ENCODE measurements at places on chromosomes 1 and 21.

DNA sequence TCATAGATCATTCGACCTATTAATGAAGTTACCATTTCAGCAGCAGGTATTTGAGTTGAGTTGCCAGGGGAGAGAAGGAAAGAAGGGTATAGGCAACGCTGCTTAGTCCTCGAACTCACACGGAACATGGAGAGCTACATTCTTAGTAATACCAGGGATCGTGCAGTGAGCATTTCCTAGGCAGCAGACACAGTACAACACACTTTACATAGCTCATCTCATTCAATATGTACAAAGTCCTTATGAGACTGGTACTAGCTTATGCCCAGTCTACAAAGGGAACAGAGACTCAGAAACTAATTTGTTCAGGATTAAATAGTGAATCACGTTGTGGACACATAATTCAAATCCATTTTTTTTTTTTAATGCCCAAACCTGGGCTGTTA lies 25.6 kb downstream of the IRF2BP2 start:
- DNase-seq: no peak

GRCh38 chr1:205227584-205228013 lies at the start of gene TMCC2:
Gene TMCC2 (plus strand): TSS chr1:205227946. CDS start chr1:205228565, 619 bp downstream.
- peak; percentile 90 for DNase-seq

- DNase-seq: peak; percentile 17
Measured at GRCh38 chr1:76330991-76331603, 256.6 kb downstream of the ST6GALNAC3 start.

DNA sequence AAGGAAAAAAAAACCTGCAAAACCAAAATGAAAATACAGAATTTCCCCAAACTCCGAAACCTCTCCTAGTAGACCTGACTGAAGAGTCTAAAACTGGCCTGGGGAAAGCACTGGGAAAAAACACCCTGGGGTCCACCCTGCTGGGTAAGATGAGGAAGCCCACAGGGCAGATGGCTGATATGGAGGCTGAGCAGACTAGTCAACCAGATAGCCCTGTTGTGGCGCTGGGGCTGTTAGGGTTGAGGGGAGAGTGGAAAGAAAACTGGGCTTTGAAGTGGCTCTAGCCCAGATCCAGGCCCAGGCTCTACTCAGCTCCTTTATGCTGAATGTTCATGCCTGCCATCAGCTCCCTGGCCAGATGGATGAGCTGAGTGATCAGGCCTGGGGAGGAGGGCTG lies 6.8 kb upstream of the SLAMF1 start:
- DNase-seq: peak; percentile 52

- no peak for DNase-seq
Measured at GRCh38 chr1:242876030-242876429, 351.5 kb upstream of the PLD5 start.
